ENCODE measurements at places on chromosomes 1 and 21.

- no peak for DNase-seq
Measured at GRCh38 chr1:196193896-196194559, 414.2 kb downstream of the KCNT2 start.

DNA sequence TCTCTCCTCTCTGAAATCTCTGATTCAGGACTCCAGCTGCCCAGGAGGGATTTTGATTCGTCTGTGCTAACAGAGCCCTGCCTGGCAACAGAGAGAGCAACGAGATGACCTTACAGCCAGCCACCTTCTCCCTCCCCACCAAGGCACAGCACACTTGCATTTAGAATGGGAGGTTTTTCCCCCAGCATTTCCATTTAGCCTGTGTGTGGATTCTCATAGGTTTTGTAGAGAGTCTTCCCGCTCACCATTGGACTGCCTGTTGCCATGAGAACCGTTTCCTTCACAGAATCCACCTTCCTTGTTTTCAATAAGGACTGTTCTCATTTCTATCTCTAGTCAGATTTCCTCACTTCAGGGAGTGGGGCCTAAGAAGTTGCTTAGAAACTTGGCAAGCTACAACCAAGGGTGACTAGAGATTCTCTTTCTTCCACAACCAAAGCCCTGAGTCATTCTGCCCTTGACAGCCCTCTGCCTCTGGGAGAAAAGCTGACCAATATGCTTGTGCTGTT, 5.8 kb upstream of the IKBKE start:
- DNase-seq: no peak

DNA sequence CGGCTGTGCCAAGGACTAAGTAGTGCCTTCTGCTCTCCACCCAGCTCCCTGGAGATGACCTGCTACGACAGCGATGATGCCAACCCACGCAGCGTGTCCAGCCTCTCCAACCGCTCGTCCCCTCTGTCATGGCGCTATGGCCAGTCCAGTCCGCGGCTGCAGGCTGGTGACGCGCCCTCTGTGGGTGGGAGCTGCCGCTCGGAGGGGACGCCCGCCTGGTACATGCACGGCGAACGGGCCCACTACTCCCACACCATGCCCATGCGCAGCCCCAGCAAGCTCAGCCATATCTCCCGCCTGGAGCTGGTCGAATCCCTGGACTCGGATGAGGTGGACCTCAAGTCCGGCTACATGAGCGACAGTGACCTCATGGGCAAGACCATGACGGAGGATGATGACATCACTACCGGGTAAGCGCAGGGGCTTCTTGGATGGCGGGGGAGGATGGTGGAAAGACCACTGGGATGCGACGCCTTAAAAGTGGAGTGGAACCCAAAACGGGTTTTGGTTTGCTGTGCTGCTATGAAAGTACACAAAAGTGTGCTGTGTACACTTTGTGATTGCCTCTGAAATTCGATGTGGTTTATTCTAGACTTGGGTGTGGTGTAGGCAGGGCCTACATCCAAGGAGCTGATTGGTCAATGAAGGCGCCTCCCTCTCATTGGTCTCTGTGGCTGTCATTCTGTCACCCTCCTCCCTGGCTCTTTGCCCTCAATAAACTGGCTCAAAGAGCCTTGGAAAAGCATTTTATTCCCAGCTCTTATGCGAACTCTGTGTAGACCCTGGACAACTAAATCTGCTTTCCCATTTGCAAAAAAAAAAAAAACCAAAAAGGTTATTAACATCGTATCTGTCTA, 110.4 kb upstream of the IPO9 start:
- DNase-seq: no peak

- no peak for DNase-seq
Measured at GRCh38 chr1:175878775-175879174, 135.4 kb upstream of the TNR start.

Data from CD8-positive, alpha-beta memory T cell (primary cell).